T-helper 1 cell treated with Interleukin-12 subunit alpha and Interleukin-12 subunit beta and Interleukin-4 antibody, amounts not matched to agents 30 ng/mL and 1 ng/mL, for 36 hours (primary cell): ENCODE measurements at places on chromosomes 13 and 19. TPM values are rescaled to one million over a fixed set of nuclear protein-coding genes. Genes with fewer than 3 reads are reported as not detected.

The GIPC3 gene
- 0.95 and 0.98 TPM in 2 replicates for total RNA-seq

The DDX49 gene
- total RNA-seq = 64.3 and 66.5 TPM in 2 replicates

The TTC9B gene
- total RNA-seq = not detected in 2 replicates

The CPAMD8 gene
- 0.22 and 0.44 TPM in 2 replicates for total RNA-seq

The ZNF610 gene
- total RNA-seq = 0.39 and 0.73 TPM in 2 replicates

The CD177 gene
- total RNA-seq = not detected in 2 replicates

The NLRP4 gene
- not detected in 2 replicates for total RNA-seq

The KCTD12 gene
- total RNA-seq = 4.3 TPM in 2 replicates

The FGF21 gene
- total RNA-seq = not detected in 2 replicates

The UPK1A gene
- 0.27 and 0.56 TPM in 2 replicates for total RNA-seq
